Activated CD4-positive, alpha-beta memory T cell treated with anti-CD3 and anti-CD28 coated beads for 36 hours (primary cell): ENCODE measurements at places on chromosomes 1 and 21.

DNA sequence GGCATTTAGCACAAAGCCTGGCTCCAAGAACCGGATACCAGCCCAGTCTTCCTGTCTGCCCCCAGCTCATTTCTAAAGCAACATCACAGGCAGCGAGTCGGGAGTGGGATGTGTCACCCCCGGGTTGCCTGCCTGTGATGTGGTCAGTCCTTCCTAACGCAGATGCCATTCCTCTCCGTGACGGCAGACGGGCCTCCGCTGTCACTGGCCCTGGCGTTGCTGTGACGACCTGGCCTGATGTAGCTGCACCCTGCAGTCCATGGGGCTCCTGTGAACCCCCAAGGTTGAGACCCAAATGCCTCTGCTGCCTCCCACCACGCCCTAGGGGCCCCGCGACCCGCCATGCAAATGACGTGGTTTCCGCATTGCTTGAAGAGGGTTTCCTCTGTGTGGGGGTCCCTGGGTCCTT lies 12.3 kb downstream of the TNFRSF1B start:
- H3K27ac ChIP-seq = peak overlapping the region; percentile 94
- H3K4me3 ChIP-seq = peak overlapping the region; percentile 54
- H3K27me3 ChIP-seq = no peaks in the 10 kb centered on the region
- peaks cover 91% of the 10 kb centered on the region for H3K4me1 ChIP-seq
- peak; percentile 94 for DNase-seq

- no peaks in the 10 kb centered on the region for H3K27me3 ChIP-seq
- peaks cover 40% of the 10 kb centered on the region for H3K36me3 ChIP-seq
- H3K27ac ChIP-seq = peak overlapping the region; percentile 87
Observed at GRCh38 chr1:167638064-167638463, 8.0 kb downstream of the RCSD1 start.

GRCh38 chr1:12665511-12665910 lies 21.6 kb downstream of the AADACL4 start:
- H3K4me3 ChIP-seq = no peak overlapping the region
- H3K27ac ChIP-seq = no peak overlapping the region
- H3K4me1 ChIP-seq = no peaks in the 10 kb centered on the region
- H3K27me3 ChIP-seq = no peaks in the 10 kb centered on the region

DNA sequence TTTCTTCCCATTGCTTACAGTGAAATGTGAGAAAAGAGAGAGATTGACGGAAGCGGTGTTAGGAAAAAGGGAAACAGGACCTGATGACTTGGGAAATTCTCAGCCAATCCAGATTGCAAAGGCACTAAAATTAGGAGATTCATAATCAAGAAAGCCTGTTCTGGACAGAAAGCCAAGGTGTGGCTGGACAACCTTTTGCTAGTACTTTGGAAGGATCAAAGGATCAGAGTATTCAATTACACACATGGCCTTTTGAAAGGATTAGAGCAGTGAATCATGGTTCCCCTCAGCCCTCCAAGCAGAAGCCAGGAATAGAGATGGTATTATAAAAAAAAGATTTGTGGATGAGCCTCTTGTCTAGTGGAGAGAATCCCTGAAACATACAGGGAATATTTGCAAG lies 669.8 kb upstream of the ADAMTS5 start:
- no peak overlapping the region for H3K27ac ChIP-seq
- no peak overlapping the region for H3K4me3 ChIP-seq

- H3K4me3 ChIP-seq = no peak overlapping the region
- no peak overlapping the region for H3K27ac ChIP-seq
- peaks cover under 1% of the 10 kb centered on the region for H3K36me3 ChIP-seq
- DNase-seq = no peak
- no peaks in the 10 kb centered on the region for H3K27me3 ChIP-seq
Observed at GRCh38 chr1:165915480-165915879, 88.1 kb downstream of the UCK2 start.

- H3K4me1 ChIP-seq = no peaks in the 10 kb centered on the region
- no peak for DNase-seq
Observed at GRCh38 chr1:43432171-43432860, 21.4 kb downstream of the HYI start.

DNA sequence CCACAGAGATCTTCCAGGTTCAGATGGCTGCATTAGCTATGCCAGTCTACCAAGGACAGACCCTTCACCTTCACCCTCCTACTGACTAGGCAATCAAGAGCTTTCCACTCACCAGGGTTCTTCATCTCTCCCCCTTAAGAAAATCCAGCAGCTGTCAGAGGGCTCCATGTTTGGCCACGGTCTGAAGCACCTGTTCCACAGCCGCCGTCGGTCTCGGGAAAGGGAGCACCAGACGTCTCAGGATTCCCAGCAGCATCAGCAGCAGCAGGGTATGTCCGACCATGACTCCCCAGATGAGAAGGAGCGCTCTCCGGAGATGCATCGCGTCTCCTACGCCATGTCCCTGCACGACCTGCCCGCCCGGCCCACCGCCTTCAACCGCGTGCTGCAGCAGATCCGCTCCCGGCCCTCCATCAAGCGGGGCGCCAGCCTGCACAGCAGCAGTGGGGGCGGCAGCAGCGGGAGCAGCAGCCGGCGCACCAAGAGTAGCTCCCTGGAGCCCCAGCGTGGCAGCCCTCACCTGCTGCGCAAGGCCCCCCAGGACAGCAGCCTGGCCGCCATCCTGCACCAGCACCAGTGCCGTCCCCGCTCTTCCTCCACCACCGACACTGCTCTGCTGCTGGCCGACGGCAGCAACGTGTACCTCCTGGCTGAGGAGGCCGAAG lies 13.8 kb downstream of the TMCC2 start:
- H3K27me3 ChIP-seq = peaks cover 5% of the 10 kb centered on the region
- no peak overlapping the region for H3K4me3 ChIP-seq
- H3K4me1 ChIP-seq = peaks cover 40% of the 10 kb centered on the region
